AG20443 (cell line): ENCODE measurements at places on chromosomes 1 and 21.

GRCh38 chr21:38140207-38140903, 116.4 kb upstream of the KCNJ15 start:
- peak; percentile 77 for DNase-seq

DNA sequence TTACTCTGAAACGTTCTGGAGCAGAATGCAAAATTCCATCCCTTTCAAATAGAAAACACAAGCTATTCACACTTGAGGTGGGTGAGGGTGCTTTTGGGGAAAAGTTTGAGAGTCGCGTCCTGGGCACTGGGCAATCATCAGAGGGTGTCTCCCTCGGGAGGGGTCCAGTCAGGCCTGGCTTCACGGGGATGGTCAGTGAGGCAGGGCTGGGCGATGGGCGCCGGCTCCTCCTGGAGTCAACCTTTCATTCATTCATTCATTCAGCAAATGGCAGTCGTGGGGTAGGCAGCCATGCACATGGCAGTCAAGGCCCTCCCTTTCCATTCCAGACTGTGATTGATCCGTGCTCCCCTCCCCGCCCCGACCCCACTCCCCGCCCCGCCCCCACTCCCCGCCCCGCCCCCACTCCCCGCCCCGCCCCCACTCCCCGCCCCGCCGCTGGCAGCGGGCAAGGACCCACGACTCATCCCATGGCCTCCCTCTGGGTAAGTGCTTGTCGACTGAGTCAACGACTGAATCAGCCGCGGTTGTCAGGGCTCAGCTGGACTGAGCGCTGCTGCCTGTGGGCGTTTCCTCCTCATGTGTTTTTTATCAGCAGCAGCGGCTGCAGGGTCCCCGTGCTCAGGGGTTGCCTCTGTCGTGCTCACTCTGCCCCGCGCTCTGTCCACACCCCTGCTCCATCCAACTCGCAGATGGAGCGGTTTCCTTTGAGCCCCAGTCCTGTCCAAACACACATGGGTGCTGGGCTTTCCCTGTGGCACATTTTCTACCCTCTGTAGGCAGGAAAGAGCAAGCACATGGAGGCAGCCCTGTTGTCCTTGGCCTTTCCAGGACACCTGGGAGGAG, 12.5 kb upstream of the SPSB1 start:
- DNase-seq: peak; percentile 97

DNA sequence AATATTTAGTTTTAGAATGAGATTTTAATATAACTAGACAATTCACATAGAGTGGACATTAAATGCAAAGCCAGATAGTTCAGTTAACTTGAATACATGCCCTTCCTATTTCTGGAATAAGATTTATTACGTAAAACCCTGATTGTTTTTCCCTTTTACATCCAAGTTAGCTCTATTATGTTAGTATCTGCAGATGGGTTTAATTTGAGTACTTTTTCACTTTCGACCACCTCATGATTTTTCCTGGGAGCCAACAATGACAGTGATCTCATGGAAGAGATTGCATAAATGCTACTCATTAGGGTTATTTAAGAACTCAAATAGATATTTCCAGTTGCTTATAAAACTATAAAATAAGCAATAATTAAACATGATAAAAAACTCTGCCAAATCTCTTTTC, 199.4 kb upstream of the PTGFR start:
- no peak for DNase-seq

DNA sequence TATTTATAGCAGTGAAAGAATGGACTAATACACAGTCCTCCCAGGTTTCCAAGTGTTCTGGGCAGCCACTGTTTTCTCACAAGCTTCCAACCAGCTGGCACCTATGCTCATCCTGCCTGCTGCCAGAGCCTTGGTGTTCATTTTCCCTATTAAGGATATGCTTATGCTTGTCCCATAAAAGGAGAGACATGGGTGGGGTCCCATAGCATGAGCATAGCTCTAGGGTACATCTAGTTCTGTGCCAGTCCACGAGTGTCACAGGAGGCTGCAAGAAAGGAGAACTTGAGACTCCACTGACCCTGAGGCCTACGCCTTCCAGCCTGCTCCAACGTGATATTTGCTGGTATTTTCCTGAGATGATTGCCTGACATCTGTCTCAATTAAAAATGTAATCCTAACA, 192.4 kb upstream of the PTGFR start:
- DNase-seq: no peak

DNA sequence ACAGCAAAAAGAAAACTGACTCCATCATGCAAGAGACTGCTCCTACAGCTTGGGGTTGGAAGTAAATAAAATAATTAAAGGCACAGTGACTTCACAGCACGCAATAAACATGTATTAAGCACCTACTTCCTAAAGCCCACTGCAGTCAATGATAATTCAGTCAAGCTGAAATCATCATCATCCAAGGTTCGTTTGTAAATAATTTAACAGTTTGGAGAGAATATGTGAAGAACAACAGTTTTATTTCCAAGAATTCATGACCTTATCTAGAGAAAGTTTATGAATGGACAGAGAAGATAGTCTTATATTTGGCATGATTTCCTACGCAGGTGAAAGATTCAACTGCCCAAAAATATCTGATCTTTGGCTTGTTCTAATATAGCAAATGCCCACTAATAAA, 86.8 kb downstream of the SMYD3 start:
- DNase-seq: no peak

DNA sequence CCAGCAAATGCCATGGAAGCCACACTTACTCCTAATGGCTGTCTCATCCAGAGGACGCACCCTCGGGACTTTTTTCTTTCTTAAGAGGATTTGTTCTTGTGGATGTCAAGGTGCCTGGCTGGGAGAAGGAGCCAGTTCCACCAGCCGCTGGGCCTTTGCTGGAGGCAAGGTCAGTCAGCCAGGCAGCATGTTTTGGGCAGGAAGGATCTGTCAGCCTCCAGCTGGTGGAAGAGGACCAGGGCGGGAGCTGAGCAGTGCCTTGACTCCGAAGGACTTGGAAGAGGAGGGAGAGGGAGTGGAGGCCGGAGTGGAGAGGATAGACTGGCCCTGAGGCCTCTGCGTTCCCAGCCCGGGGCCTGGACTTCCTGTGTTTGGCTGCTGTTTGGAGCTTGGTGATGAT, 5.7 kb downstream of the IGSF5 start:
- no peak for DNase-seq

DNA sequence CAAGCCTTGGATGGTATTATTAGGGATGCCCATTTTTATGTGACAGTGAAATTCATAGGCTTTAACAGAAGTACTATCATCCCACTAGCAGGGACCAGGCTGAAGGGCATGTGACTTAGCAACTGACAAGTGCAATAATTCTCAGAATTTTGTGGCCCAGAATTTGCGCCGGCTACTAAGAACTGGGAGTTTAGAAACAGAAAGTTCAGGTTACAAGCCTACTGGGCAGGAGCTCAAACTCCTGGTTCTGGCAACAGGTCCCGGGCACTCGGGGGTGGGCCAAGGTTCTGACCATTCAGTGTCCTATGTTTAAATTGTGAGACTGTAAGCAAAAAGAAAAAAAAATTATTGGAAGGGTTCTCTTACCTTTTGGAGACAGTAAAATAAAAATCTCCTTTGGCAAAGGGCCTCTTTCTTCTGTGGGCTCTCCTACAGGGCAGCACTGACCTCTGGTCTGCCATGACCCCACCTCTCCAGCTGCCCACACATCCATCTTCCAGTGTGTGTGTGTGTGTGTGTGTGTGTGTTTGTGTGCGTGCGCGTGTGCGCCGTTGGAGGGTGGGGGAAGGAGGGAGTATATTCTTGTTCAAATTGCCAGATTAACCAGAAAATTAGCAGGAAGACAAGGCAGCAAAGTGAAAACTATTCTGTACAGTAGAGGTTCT, 26.1 kb downstream of the IRF2BP2 start:
- no peak for DNase-seq

DNA sequence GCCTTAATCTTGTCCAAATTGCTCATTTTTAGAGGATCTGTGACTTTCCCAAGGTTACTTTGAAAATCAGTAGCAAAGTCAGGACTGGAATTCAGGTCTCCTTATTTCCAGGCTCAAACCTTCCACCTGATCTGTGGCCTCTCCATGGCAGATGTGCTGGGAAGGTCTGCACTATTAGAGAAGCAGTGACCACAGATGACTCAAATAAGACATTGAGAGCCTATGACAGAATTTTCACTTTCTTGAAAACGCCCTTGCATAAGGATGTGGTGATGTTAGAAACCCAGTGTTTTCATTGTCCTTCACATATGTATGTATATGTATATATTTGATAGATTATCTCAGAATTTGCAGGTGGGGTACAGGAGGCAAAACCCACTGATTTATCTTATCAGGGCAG, 45.3 kb downstream of the TTC39A start:
- DNase-seq: no peak

DNA sequence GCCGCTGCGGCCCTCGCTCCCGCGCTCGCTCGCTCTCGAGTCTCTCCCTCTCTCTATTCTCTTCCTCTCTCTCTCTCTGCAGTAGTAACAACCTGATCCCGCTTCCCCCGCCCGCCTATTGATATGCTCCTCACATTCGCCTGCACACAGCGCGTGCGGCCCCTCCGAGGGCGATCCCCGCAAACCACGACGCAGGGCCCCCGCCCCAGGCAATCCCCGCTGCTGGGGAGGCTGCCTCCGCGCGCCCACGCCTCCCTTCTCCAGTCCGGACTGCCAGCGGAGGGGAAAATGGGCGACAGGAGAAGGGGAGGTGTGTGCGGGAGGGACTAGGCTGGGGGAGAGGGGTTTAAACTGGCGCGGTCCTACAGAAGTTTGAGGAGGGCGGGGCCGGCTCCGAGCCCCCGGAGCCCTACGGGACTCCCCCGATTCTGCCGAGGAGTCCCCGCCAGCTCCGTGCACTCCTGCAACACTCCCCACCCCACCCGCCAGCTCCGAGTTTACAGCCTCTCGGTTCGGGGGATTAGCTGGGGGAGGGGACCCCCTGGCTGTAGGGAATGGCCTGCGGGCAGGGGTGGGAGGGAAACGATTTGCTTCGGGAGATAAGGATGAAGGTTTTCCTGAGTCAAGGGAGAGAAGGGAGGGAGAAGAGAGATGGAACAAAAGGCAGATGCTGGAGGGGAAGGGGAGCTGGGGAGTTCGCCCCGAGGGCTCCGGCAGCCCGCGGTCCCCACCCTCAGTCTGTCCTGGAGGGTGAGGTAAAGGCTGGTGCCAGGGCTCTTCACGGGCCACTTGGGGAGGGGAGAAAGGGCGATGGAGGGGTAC, 66.6 kb downstream of the SYT2 start:
- DNase-seq: no peak

- DNase-seq: no peak
These were observed 185.3 kb downstream of the ZP4 start for GRCh38 chr1:237705462-237705861.

- DNase-seq: no peak
These were observed 261.3 kb downstream of the ST6GALNAC3 start for GRCh38 chr1:76335882-76336281.

GRCh38 chr1:182485861-182486260, 35.9 kb downstream of the RGSL1 start:
- DNase-seq: no peak

- peak; percentile 20 for DNase-seq
These were observed 204.7 kb downstream of the NFIA start for GRCh38 chr1:61287014-61287413.

DNA sequence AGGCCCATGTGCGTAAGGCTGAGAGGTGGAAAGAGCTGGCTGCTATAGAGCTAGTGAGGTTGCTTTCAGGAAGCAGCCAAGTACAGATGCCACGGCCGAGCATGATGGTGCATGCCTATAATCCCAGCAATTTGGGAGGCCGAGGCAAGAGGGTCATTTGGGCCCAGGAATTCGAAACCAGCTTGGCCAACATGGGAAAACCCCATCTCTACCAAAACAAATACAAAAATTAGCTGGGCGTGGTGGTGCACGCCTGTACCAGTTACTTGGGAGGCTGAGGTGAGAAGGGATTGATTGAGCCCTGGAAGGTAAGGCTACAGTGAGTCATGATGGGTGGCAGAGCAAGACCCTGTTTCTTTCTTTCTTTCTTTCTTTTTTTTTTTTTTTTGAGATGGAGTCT, 2.7 kb downstream of the CCDC24 start:
- DNase-seq: no peak

- DNase-seq: no peak
These were observed 5.5 kb downstream of the EFNA3 start for GRCh38 chr1:155083865-155084721.

DNA sequence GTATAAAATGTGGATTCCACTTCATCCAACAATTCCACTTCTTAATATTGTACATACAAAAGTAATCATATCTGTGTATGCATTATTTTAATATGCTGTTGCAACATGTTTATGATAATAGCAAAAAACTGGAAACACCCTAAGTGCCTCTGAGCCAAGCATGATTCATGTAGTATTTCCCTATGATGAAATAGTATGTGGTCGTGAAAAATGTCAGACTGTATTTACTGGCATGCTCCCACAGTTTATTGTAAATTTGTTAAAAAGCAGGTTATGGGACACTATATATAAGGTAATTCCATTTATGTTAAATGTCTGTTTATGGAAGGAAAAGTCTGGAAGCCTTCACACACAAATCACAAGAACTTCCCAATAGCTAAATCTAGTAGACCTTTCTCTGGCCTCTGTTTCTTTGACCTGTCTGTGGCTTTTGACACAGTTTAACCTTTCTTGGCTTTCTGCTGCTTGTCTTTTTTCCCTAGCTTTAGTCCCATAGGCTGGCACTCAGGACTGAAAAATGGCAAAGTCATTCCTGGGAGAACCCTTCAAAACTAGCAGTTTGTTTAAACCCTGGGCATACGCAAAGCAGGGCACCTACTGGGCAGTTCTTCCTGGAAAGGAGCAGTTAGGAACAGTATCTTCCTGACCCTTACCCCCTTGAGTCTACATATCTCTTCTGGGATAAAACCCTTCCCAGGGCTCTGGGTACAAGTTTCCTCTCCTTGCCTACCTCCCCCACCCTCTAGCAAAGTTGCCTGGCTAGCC, 65.4 kb upstream of the ARTN start:
- DNase-seq: peak; percentile 55

DNA sequence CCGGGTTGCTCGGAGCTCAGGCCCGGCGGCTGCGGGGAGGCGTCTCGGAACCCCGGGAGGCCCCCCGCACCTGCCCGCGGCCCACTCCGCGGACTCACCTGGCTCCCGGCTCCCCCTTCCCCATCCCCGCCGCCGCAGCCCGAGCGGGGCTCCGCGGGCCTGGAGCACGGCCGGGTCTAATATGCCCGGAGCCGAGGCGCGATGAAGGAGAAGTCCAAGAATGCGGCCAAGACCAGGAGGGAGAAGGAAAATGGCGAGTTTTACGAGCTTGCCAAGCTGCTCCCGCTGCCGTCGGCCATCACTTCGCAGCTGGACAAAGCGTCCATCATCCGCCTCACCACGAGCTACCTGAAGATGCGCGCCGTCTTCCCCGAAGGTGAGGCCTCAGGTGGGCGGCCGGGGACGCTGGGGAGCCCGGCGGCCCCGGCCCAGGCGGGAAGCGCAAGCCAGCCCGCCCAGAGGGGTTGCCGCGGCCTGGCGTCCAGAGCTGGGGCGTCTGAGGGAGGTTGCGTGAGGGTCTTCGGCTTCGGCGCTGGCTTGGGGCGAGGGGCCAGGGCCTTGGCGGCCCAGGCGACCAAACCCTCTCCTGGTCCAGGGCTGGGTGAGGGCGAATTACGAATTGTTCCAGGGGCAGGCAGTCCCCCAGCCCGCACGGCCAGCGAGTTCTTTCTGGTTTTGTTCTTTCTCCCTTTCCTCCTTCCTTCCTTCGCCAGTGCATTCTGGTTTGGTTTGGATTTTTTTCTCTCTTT, 805 bp downstream of the SIM2 start:
- DNase-seq: no peak
